ENCODE measurements at places on chromosomes 6 and 20.

DNA sequence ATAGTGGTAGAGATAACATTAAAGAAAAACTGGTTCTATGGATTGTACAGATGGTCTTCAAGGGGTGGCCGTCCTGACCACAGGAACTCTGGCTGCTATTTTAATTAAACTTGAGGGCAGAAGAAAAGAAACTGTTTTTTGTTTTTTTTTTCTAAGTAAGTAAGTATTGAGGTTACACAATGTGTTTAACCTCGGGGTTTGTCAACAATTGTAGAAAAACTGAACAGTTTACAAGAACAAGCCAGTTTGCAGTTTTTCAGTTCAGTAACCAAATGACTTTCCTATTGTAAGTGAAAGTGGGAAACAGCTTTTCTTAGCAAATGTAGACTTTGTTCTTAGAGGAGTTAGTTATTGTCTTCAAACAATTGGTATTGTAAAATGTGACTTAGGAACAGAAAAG, 77.0 kb downstream of the PLCB1 start:
- DNase-seq = no peak

GRCh38 chr6:20069021-20069522, 143.2 kb downstream of the MBOAT1 start:
- DNase-seq = peak; percentile 78

DNA sequence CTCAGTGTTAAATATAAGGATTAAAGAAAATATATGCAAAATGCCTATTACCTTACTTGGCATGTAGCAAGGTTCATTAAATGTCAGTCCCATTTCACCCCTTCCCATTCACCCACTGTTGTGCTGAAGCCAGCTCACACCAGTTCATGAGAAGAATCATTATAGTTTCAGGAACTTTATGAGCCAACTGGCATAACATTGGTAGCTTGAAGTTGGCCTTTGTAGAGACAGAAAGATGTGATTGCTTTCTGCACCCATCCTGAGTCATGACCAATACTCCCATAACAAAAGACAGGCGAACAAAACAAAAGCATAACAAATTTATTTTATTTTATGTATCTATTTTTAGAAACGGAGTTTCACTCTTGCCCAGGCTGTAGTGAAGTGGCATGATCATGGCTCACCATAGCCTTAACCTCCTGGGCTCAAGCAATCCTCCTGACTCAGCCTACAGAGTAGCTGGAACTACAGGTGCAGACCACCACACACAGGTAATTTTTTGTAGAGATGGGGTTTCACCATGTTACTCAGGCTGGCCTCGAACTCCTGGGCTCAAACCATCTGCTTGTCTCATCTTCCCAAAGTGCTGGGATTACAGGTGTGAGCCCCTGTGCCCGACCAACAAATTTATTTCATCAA, 17.6 kb upstream of the IER3 start:
- no peak for DNase-seq

GRCh38 chr6:90611543-90612312, 24.9 kb upstream of the MAP3K7 start:
- DNase-seq = no peak

DNA sequence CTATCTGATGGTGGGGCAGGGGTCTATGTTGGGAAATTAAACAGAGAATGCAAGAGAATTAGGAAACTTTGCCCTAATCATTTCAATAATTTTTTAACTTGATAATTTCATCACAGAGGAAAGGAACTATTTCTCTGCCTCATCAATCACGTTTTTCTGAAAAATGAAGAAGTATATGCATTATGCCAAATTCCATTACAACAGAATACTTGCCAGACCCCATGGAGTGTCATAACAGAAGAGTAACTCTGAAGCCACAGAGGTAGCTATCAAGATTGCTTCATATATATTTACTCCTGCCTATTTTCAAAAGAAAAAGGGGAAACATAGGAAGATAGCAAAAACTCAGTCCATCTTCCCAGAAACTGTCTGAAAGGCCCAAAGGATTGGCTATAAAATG, 5.7 kb upstream of the USP49 start:
- DNase-seq = no peak

- no peak for DNase-seq
These were observed 26.3 kb downstream of the RALGAPB start for GRCh38 chr20:38498909-38499308.

GRCh38 chr6:14110001-14110818, 7.4 kb upstream of the CD83 start:
- no peak for DNase-seq

GRCh38 chr6:90078513-90079289, 184.4 kb downstream of the GJA10 start:
- peak; percentile 70 for DNase-seq

DNA sequence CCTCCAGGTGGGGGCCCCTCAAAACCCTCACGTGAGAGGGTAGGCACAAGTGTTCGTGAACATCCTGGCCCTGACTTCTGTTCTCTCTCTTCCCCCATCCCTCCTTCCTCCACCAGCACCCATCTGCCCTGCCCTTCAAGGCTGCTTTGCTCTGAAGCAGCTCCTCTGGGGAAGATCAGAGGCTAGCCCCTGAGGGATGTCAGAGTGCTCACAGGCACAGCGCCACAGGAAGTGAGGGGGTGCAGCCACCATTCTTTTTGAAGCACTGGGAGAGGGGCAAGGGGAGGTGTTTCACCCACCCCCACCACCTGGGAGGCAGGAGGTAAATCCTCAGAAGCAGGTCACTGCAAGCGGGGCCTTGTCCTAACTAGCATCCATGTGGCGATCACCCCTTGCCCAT, 11.4 kb downstream of the MOCS1 start:
- DNase-seq = no peak

- DNase-seq = peak; percentile 68
These were observed 50.2 kb downstream of the IYD start for GRCh38 chr6:150418827-150419594.

DNA sequence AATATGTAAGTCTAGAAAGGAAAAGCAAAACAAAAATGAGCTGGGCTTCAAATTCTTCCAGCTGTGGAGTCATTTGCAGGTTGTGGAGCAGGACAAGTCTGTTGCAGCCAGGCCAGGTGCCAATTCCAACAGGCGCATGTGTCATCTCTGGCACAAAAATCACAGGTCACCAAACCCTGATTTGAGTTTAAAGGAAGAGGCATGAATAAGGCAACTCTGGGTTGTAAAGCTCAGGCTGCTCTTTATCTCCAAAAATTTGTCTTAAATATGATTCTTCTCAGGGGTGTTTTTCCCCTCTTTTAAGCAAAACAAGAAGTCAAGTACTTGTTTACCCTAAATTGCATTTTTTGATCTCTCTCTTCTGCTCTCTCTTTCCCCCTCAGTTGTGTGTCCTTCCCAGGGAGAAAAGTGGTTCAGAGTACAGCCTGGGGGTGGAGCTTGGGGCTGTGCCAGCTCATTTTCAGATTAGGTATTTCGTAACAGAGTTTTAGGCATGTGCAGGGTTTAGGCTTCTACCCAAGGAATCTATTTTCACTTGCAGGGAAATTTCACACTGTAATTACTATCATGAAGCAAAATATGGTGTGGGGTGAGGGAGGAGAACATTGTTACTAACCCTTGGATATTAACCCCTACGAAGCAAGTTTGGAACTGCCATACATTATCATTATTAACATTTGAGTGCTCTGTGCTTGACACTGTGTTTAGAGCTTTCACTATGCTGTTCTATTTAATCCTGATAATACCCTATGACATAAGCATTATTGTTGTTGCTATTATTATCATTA, 8.3 kb upstream of the NCOA3 start:
- peak; percentile 68 for DNase-seq

GRCh38 chr20:341682-342081, 5.2 kb upstream of the NRSN2 start:
- DNase-seq = peak; percentile 81

DNA sequence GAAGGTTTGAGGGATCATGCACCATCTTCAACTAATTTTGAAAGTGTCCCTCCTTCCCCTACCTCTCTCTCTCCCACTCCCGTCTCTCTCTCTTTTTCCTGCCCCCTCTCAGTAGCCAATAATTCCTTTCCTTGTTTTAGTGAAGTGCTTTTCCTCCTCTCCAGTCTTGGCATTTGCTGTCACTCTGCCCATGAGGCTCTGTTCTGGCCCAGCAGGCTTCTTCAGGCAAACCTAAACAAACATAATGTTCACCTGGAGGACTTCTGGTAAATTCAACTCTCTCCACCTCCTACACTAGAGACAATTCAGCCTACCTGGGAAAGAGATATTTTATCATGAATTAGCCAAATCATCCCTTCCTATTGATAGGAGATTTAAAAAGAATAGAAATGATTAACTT, 320.4 kb upstream of the RNF24 start:
- DNase-seq = no peak

DNA sequence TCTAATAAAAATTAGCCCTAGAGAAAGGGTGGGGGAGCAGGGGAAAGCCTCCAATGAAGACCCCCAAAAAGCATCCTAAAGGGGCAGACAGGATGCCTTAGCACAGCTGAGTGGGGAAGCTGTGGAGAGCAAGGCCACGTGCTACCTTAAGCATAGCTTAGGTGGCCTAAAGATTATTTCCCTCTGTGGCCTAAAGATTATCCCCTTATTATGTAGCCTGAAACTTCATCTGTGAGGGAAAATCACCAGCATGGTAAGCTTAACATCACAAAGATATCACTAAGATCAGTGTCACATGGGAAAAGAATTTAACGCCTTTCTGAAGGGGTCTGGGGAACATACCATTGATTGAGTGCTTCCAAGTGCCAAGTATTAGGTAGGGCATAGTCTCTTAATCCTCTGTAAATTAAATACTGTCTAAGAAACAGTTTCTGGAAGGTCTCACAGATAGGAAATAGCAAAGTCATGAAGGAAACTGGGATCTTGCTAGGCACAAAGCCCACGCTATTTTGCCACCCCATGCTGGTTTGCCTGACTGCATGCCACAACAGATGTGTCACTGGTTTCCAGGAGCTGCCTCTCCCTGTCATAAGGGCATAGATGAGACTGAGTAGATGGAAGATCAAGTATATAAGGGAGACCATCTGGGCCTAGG, 170.0 kb downstream of the HACE1 start:
- no peak for DNase-seq

DNA sequence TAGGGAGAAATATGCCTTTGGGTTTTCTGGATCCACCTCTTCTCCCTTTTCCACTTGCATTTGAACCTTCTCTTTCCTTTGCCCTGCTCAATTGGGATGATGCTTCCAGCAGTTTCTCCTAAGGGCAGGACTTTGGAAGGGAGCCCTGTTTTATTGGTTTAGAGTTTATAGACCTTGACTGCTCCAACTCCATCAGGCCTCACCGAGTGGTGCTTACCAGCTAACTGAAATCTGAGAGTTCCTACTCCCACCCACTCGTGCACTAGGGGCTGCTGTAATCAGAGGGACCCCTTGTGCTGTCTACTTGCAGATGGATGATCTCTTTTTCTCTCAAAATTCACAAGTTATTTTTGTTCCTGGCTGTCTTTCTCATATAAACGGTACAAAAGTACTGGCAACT, 121.3 kb upstream of the SLC22A16 start:
- no peak for DNase-seq

- DNase-seq = no peak
These were observed 90.6 kb downstream of the SCP2D1 start for GRCh38 chr20:18904192-18904591.

DNA sequence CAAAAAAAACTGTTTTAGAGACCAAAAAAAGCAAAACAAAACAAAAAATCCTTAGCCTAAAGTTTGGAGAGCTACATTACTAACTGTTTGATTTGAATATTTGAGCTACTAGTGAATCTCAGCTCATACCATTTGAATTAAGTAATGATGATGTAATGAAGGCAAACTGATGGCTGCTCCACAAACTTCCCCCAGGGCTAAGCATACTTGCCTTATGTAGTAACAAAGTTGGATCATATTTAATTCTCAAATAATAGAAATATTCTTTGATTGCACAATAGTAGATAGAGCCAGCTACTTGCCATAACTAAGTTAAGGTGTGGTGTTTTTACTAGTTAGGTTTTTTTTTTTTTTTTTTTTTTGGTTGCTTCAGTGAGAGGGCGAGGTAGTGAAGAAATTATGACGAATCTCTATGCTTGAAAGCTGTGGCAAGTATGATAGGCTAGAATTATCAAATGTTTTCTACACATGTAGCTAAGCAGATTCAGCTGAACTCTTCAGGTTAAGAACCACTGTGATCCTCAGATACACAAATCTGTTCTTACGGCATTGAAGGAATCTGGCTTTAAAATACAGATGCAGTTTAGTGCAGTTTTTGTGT, 2.9 kb downstream of the RAB32 start:
- no peak for DNase-seq

GRCh38 chr6:3285049-3285639, 26.4 kb downstream of the PSMG4 start:
- DNase-seq = no peak

- DNase-seq = no peak
These were observed 64.0 kb downstream of the BFSP1 start for GRCh38 chr20:17467120-17467655.

GRCh38 chr6:62357835-62358234, 71.8 kb upstream of the KHDRBS2 start:
- DNase-seq = no peak

- no peak for DNase-seq
These were observed 215.5 kb upstream of the ECI2 start for GRCh38 chr6:4350567-4351519.

DNA sequence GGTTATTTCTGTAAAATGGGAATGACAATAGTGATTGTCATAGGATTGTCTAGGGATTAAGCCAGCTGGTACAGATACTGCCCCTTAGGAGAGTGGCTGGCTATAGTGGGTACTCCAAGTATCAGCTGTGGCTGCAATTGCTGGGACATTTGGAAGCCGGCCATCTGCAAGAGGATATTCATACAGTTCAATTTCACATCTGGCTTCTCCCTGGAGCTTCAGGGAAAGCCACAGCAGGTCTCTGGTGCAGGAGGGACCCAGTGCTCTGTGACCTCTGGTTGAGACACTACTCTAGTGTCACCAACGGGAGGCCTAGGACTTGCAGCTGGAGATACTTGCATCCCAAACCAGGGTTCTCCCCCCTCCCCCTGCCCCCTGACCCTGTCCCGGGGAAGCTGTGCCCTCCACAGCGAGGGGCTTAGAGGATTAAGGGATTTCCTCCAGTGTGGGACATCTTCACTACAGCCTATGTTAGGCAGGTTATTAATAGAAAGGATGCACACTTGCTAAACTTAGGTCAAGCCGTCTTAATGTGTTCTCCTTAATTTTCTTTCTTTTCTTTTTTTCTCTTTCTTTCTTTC, 2.7 kb downstream of the SLC2A10 start:
- no peak for DNase-seq
